ENCODE measurements at places on chromosomes 16 and 17.
A peak's percentile ranks its signal among the peaks of the same experiment; 100 is the strongest.

DNA sequence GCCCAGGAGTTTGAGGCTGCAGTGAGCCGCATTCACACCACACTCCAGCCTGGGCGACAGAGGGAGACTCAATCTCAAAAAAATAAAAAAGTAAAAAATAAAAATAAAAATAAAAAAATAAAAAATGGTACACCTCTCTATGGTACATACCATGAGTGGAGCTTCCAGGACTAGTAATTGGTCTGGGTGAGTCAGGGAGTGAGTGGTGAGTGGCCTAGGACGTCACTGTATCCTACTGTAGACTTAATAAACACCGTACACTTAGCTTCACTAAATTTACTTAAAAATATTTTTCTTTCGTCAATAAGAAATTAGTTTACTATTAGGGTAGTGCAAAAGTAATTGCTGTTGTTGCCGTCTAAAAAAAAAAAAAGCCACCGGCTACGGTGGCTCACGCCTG lies 9.0 kb downstream of the CDH5 start:
- no peak for DNase-seq

- no peak for DNase-seq
Observed at GRCh38 chr17:15303851-15304250, 37.5 kb downstream of the TEKT3 start.

DNA sequence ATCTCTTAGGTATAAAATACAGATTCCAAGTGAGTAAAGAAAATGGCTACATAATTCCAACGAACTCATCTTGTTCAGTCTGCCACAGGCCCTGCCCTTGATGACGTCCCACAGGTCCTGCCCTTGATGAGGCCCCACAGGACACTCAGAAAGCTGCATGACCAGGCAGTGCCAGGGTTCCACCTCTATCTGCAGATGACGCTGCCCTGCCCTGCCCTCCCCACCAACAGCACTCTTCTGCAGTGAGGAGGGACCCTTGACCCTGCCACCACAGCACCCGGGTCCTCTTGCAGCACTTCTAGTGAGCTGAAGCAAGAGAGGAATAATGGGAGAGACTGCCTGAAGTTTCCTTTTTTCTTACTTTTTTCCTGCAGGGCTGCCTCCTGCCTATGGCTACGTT lies 118.4 kb downstream of the VPS53 start:
- no peak for DNase-seq

GRCh38 chr16:28106467-28107215 lies 43.1 kb upstream of the GSG1L start:
- DNase-seq: no peak

GRCh38 chr17:44095647-44096496 lies 25.3 kb downstream of the G6PC3 start:
- DNase-seq: peak; percentile 15

- no peak for DNase-seq
Observed at GRCh38 chr16:54482892-54483574, 196.4 kb upstream of the IRX3 start.

DNA sequence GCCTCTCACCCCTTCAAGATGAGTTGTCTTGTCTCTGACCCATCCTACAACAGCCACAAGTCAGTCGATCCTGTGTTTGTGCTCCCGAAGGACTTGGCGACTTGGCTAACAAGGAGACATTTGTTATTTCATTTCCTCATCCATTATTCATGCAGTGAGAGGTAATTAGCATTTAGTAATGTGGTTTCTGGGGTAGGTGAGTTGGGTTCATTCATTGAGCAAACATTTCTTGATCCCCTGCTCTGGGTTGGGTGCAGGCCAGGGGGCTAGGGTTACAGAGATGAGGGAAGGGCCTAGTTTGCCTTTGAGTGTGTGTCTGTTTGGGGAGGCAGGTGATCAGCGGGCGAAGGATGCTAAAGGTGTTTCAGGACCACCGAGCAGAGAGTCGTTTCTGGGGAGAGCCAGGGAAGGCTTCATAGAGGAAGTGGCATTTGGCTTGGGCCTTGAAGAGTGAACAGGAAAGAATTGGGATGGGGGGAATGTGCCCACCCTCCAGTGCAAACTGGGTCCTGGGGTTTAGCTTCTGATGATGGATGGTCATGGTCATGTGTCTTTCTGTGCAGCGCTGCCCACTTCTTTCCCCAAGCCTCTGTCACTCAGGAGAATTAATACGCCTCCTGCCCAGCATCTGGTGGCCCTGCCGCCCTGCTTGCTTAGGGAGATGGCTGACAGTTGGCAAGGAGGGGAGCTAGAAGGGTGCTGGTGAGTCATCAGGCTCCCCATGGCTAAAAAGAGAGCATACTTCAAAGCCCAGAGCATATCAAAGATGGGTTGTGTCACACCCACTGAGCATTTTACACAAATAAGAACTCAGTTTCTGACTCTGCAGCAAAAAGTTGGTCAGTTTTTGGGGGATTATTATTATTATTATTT lies 38.5 kb downstream of the MSI2 start:
- DNase-seq: peak; percentile 20

- peak; percentile 15 for DNase-seq
Observed at GRCh38 chr17:42016411-42016831, 818 bp downstream of the DNAJC7 start.

GRCh38 chr16:68257906-68258800 lies 6.2 kb upstream of the SLC7A6 start:
- no peak for DNase-seq

DNA sequence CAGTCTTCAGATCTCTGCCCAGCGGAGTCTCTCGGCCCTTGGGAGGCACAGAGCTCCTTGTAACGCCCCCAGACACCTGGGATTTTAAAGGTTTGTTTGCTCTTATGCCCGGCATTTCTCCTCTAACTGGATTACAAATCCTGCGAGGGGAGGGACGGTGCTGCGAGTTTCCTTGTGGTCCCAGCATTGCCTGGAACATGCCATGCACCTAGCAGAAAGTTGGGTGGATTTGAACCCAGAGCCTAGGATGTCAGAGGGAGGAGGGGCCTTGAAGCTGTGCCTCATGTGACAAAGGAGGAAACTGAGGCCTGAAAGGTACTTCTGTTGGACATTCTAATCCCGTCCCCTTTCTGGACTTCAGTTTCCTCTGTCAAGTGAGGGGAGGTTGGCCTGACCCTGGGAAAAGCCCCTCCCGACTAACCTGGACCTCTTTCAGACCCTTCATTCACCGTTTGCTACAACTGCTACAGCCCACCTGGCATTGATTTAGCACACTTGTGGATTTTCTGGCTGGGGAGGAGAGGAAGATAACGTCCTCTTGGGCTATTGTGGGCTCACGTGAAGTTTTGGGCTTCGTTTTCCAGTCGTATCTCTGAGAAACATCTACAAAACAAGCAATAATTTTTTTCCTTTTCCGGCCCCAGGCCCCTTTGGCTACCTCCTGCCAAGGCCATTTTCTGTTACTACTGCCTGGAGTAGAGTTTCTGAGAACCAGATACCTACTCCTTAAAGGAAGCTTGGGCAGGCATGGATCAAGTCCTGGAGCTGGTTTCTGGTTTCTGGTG lies 30.9 kb downstream of the MRC2 start:
- no peak for DNase-seq

DNA sequence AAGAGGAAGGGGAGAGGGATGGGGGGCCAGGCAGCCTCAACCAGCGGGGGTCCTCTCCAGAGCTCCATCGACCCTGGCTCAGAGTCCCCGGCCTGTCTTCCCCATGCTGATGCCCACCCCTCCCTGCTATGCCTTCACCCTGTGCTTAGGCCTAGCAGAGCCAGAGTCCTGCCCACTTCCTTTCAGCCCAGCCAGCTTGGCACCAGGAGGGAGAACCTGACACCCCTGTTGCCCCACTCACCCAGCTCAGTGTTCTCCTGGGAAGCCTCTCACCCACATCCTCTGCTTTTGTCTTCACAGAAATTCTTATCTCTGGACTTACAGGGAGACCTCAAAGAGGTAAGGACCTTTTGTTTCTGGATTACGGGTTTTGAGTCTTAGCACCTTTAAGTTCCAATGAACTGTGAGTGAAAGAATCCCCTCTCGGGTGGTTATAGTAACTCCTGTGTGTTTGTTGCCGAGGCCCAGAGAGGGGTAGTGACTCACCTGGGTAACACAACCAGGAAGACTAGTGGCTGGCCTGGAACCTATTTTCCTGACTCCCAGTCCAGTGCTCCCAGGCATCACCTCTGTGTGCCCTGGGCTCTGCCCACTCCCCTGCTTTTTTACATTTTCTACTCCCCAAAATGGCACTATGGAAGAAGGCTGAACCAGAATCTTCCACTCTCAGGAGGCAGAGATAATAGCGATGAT lies 53.3 kb downstream of the CES1 start:
- no peak for DNase-seq

DNA sequence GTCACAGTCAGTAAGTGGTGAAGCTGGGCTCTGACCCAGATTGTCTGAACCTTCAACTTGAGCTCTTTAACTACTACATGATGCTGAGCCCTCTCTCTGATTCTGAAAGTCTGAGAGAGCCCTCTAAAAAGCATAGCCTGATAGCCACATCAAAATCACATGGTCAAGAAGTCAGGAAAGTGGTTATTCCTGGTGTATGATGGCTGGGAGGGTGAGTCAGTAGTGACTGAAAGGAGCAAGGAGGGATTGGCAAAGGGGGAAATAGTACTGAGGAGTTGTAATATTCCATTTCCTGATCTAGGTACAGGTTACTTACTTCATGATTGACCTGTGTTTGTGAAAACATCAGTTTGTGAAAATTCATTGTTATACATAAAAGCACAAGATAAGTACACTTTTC lies 89.1 kb downstream of the SSH2 start:
- no peak for DNase-seq

DNA sequence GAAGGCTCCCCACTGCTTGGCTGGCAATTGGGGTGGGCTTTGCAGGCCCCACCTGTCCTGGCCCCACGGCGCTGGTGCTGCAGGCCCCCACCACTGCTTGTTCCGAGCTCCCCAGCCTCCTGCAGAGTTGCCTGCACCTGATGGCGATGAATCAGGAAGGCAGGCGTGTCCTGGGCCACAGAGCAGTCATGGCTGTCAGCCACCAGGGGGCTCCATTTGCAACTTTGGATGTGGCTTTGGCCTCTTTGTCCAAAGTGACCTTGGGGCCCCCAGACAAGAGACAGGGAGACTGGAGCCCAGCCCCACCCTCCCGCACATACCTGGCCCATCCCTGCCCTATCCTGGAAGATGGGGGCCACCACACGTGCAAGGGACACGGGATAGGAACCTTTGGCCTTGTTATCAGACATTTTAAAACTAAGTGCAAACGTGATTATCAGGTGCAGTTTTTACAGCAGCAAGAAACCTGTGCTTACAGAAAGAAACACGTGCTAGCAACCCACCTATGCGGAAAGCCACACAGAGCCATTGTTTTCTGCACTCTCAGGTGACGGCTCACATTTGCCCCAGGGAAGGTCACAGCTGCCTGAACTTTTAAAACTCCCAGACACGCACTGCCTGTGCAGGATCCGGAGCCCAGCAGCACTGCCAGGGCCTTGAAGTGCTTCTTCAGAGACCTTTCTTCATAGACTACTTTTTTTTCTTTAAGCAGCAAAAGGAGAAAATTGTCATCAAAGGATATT lies at the start of gene DNASE1:
Gene DNASE1 (plus strand): TSS at position 443 of the 743 bp plus-strand sequence. CDS start 683 bp downstream, outside the sequence.
- DNase-seq: peak; percentile 52

- DNase-seq: peak; percentile 43
Observed at GRCh38 chr16:66523861-66524354, 26.0 kb downstream of the TK2 start.

GRCh38 chr16:86618431-86619238 lies 40.3 kb downstream of the FOXL1 start:
- DNase-seq: no peak

- DNase-seq: no peak
Observed at GRCh38 chr16:35714665-35715064, 2255.3 kb downstream of the TP53TG3F start.

- peak; percentile 44 for DNase-seq
Observed at GRCh38 chr17:76560877-76561221, 21.0 kb downstream of the PRCD start.

GRCh38 chr16:57866529-57866918 lies 64.2 kb upstream of the KIFC3 start:
- DNase-seq: no peak

GRCh38 chr17:71666047-71666446 lies 454.8 kb upstream of the SOX9 start:
- no peak for DNase-seq

DNA sequence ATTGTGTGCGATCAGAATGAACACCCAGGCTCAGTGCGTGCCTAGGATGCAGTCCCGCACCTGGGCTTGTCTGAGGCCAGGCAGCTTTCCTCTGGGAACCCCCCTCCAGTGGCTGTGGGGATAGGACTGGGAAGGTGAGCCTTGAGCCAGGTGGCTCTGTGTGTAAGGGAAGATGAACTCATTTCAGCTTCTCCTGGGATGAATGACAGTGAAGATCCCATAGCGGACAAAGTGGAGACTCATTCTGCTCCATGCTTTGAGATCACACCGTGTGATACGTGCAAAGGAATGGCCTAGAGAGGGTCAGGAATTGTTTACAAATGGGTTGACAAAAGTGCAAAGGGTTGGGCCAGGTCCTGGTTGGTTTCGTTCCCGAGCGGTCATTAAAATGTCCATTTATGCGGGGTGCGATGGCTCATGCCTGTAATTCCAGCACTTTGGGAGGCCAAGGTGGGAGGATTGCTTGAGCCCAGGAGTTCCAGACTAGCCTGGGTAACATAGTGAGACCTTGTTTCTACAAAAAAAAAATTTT lies 15.8 kb downstream of the GPRC5C start:
- no peak for DNase-seq

- DNase-seq: no peak
Observed at GRCh38 chr16:85812811-85813700, 13.6 kb downstream of the COX4I1 start.

GRCh38 chr17:80832266-80832676 lies 159.4 kb upstream of the CHMP6 start:
- no peak for DNase-seq

- peak; percentile 65 for DNase-seq
Observed at GRCh38 chr17:37089956-37090355, 141.2 kb downstream of the AATF start.

- DNase-seq: no peak
Observed at GRCh38 chr16:83552228-83552627, 255.6 kb upstream of the HSBP1 start.

DNA sequence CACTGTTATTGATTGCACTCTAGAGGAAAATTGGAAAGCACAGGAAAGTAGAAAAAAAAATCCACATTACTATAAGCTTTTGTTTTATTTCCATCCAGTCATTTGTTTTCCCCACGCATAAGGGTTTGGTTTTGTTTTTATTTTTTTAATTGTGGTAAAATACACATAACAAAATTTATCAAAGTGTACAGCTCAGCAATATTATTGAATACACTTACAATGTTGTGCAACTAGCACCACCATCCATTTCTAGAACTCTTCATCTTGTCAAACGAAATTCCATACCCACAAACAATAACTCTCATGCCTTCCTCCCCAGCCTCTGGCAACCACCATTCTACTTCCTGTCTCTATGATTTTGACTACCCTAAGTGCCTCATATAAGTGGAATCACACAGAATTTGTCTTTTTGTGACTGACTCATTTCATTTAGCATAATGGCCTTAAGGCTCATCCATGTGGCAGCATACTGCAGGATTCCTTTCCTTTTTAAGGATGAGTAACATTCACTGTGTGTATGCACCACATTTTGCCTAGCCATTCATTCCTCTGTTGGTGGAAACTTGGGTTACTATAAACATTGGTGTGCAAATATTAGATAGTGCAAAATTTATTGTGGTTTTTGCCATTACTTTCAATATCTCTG lies 11.1 kb downstream of the SPPL2C start:
- no peak for DNase-seq

- DNase-seq: no peak
Observed at GRCh38 chr16:64590513-64590912, 531.4 kb downstream of the CDH11 start.

GRCh38 chr17:72005332-72006163 lies 115.3 kb upstream of the SOX9 start:
- no peak for DNase-seq

- DNase-seq: no peak
Observed at GRCh38 chr16:65716737-65717700, 595.2 kb upstream of the CDH11 start.

GRCh38 chr17:79084291-79085153 lies 9.9 kb downstream of the ENGASE start:
- no peak for DNase-seq
